ENCODE measurements at places on chromosomes 5 and 9.

- DNase-seq: peak; percentile 17
These were observed 294.7 kb upstream of the TNC start for GRCh38 chr9:115412656-115413055.

- DNase-seq: no peak
These were observed 23.2 kb downstream of the RETREG1 start for GRCh38 chr5:16593628-16594027.

DNA sequence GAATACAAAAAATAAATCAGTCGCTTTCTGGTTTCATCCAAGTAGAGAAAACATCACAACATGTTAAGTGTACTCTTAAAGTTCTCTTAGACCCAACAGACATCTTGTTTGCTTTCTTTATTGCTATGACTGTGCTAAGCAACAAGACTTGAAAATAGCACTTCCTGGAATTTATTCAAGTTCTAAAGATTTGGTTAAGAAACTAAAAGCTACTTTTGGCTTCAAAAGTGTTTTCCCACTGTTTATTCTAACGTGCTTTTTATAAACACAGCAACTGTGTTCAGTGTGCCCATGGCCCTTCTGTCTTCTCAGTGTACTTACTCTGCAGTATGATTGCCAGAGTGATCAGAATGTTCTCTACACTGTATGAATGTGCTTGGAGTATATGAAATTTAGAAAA is 109.8 kb downstream of the GIN1 start:
- no peak for DNase-seq

DNA sequence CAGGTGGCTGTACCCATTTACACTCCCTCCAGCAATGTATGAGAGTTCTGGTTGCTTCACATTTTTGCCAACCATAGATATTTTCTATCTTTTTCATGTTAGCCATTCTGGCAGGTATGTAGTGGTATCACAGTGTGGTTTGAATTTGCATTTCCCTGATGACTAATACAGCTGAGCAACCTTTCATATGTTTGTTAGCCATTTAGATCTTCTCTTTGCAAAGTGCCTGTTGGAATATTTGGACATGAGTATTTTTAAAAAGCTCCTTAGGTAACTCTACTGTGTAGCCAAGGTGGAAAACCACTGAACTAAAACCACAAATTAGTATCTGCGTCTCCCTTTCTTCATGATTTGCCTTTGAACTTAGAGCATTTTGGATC is 31.9 kb downstream of the IRF1 start:
- peak; percentile 78 for DNase-seq

GRCh38 chr5:134525683-134526482 is 413 bp downstream of the JADE2 start:
- DNase-seq: peak; percentile 81

DNA sequence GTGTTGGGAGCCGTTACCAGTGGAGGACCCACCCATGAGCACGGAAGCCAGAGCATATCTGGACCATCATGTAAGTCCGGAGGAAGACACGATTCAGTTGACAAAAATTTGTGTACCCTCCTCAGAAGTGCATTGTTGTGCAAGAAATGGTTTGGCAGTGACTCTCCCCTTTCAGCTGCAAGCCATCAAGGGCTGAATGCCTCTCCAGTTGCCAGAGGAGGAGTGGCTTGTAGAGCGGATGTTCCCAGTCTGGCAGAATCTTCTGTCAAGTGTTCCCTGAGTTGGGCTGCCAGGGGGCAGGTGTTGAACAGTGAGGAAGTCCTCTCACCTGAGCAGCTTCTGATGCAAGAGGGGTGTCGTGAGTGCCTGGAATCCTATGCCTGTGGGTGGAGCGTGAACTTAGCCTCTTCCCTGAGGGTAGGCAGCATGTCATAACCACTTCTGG is 27.6 kb upstream of the CDKN2AIPNL start:
- DNase-seq: peak; percentile 93

DNA sequence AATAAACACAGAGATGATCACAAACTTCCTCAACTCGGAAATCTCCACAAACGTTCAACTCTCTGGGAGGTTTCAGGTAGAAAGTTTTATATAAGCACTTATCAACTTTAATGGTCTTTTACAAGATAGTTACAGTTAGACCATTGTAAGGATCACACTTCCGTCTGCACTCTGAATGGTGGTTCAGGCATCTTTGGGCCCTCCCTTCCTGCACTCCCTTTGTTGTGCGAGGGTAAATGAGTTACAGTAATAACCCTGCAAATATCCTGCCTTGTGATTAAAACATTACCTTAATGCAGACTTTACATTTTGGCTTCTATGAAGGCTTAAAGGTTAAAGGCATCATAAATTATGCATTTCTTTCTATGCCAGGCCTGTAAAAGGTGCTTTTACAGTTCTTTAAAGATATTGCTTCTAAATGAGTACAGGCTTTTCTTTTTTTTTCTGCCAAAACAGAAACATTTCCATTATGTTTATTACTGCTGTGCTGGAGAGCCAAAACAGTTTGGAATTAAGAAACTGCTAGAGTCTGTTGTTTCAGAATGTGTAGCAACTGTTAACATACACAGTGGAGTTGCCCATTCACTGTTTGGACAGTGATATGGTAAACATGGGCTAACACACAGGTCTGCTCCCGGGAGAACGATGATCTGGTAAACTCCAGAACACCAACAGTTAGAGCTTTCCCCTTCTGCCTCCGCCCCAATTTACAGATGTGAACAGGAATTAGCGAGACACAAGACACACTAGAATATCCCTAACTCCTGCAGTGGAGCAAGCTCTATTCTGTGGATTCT is 1.1 kb downstream of the PRUNE2 start:
- DNase-seq: no peak

DNA sequence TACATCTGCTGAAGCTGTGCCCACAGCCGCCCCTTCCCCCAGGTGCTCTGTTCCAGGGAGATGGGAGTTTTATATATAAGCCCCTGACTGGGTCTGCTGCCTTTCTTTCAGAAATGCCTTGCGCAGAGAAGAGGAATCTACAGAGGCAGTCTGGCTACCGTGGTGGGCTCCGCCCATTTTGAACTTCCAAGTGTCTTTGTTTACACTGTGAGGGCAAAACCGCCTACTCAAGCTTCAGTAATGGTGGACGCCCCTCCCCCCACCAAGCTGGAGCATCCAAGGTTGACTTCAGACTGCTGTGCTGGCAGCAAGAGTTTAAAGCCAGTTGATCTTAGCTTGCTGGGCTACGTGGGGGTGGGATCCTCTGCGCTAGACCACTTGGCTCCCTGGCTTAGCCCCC is 41.3 kb downstream of the RANBP17 start:
- no peak for DNase-seq

DNA sequence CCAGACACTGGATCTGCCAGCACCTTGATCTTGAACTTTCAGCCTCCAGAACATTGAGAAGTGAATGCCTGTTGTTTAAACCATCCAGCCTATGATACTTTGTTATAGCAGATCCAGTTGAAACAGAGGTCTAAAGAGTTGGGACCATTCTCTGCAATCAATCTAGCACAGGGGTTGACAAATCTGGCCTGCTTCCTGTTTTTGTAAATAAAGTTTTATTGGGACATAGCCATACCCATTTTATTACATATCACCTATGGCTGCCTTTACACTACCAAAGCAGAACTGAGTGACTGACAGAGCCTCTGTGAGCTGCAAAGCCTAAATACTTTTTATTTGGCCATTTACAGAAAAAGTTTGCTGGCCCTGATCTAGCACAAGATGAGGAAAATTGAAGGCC is 62.0 kb downstream of the BARX1 start:
- no peak for DNase-seq

- DNase-seq: peak; percentile 47
These were observed 193.9 kb downstream of the SEC61B start for GRCh38 chr9:99416007-99416406.

- DNase-seq: peak; percentile 45
These were observed 84.4 kb upstream of the SPIN1 start for GRCh38 chr9:88303721-88304451.

DNA sequence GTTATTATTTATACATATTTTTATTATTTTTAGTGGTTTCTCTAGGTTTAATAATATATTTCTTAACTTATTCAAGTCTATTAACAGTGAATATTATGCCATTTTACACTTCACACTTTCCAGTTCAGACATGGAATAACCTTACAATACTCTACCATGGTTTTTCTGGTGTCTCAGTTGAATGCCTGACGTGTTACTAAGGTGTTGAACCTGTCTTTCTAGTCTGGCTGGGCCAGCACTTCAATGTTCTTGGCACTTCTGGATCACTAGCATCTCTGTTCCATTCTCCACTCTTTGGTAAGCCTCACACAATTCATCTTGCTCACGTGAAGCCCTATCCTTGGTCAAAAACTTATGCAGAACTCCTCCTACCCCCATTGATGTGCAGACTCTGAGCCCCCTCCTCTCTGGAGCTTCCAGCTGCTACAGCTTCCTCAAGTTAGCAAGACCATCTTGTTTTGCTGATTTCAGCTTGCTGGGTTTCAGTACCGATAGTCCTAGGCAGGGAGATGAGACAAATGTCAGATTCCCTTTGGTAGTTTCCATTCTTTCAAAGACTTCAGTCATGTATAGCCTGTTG is 243.1 kb downstream of the FBXO4 start:
- DNase-seq: no peak

GRCh38 chr5:133943475-133943817 is 25.0 kb downstream of the C5orf15 start:
- DNase-seq: no peak

DNA sequence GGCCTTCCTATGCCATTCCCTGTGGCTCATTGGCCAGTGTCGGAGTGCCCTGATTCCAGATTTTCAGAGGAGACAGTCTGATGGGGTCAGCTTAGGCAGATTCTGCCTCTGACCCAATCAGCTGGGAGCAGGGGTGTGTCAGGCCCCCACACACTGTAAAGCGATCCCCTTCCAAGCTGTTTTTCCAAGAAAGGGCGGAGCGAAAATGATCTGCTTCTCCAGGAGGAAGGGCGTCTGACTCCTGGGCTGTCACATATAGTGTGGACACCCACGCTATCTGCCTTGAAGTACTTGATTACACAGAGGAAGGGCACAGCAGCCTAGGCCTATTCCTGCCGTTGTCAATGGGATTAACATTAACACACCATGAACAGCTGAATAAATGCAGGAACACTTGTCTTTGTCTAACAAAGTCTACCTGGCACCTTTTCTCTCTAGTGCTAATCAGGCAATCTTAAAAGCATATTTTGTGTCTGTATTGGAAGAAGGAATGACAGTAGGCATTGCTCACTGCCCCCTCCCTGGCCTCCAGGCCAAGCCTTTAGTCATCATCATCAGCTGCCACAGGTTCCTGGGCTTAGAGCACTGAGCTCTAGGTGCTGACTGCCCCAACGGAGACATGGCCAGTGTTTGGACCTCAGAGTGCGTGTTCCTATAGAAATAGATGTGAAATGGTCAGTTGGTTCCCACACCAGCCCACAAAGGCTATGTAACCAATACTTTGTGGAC is 218.7 kb downstream of the MELK start:
- no peak for DNase-seq

DNA sequence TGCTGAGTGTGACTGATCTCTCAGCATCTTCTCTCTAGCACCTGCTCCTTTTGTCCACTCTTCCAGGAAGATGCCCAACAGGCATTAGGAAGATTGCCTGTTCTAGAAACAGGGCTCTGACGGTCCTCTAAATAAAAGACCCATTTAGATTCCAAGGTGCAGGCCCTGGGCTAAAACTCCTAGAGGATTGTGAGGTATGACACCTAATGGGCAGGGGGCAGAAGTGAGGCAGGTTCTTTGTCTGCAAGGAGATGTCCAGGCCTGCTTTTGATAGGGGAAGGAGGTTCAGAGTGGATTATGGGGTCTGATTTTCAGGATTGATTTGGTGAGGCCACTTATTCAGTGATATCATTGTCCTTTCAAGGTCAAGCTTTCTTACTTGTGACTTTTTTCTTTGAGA is 140.8 kb upstream of the TRPC7 start:
- no peak for DNase-seq

DNA sequence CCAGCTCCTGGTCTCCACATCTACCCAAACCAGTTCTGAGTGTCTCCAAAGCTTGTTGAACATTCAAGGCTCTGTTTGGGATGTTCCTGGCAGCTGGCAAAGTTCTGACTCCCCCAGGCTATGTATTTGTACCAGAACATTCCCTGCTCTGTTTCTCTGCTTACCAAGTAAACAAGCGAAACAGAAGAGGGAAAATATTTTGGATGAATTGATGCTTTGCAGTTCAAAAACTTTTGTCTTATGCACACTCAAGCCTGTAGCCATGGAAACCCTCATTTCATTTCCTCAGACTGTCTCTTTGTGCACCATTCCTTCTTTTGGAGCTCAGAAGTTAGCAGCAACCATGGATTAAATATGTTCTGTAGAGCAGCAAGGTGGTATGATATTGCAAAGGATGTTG is 145.8 kb downstream of the ACTL7B start:
- DNase-seq: no peak

DNA sequence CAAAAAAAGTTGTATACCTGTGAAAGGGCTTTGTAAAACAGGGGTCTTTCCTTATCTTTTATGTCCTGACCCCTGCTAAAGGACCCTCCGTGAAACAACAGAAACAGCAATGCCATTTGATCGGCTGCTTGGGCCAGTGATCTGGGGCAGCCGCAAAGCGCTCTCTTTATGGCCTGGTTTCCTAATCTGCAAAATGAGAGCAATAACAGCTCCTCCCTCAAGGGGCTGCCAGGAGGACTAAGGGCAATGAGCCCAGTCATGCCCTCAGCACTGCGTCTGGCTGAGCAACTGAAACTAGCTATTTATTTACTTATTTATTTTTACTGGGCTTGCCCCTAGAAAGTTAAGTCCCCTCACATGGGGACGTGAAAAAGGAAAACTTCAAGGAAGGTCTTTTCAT is 18.3 kb downstream of the CMBL start:
- no peak for DNase-seq

DNA sequence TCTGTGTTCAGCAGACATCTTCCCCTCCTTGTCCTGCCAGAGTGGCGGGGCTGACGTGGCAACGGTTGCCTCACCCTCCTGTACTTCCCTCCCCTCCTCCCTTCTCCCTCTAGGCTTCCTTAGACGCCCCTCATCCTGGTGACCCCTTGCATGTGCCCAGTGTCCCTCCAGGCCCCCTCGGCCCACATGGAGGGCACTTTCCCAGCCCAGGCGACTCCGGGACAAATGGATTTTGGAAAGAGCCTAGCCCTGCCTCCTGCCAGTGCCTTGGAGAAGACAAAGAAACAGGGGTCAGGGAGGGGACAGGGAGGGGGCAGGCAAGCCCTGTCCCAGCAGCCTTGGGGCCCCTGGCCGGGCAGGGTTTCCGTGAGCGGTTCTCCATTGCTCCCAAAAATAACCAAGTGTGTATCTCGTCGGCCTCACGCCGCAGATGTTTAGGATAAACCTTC is 38.3 kb upstream of the NEURL1B start:
- DNase-seq: peak; percentile 30

DNA sequence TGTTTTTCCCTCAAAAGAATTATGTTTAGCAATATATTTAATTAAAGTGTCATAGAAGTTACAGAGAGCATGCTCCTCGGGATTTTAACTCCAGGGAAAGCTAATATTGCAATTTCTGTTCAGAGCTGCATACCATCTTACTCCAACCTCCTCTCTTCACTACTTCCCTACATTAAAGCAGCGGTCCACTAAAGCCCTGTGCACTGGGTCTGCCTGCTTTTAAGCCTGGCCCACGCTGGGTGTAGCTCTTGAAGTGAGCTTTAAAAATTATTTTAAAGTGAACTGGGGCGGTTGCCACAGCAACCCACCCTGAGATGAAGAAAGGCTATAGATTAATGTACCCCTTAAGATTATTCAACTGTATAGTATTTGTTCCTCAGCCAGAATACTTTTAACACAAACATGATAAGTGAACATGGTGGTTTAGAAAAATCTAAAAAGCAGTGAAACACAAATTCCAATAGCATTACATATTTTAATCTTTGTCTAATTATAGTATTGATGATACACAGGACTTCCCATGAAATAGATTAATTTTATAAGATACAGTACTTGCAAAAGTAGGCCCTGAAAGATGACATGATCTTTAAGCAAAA is 3.9 kb upstream of the MEF2C start:
- peak; percentile 76 for DNase-seq

Data from fibroblast of skin of right biceps (primary cell).